ENCODE measurements at places on chromosomes 3 and 15.

GRCh38 chr3:188134856-188135255 is 19.1 kb upstream of the LPP start:
- DNase-seq: no peak

DNA sequence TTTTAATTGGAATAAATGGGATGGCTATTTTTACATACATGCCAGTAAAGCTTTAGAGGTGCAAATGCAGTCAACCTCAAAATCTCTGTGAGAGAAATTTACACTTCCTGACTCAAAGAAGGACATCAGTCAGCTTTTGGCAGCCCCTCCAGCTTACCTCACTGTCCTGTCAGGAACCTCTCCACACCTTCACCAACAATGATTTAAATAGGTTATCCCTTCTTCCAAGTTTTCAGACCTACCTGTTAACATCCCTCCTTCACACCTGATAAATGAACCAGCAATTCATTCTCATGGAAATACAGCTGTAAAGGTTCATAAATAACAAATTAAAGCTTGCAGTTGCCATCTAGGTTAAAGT is 286.1 kb downstream of the SHOX2 start:
- no peak for DNase-seq

DNA sequence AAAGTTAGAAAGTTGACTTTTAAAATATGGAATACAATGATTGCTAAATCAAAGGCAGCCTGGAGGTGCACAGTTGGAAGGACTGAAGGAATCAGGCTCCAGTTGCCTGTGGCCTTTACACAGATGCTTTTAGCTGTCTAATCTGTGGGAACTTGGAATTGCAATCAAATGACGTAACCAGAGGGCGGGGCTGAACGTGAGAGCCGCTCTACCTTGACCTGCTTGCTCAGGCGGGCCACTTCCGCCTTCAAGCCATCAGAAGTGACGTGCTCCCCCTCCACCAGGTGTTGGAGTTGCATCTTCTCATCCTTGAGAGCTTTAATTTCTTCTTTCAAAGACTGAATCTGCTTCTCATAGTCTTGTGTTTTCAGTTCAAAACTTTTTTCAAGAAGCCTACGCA is 37.7 kb upstream of the GNB5 start:
- no peak for DNase-seq

GRCh38 chr3:171776839-171777583 is 33.3 kb downstream of the PLD1 start:
- DNase-seq: no peak

- no peak for DNase-seq
Observed at GRCh38 chr3:18127174-18127858, 297.8 kb downstream of the SATB1 start.

Measured in stimulated activated CD8-positive, alpha-beta memory T cell treated with anti-CD3 and anti-CD28 coated beads, Interleukin-4, amount 100 ng/mL, for 4 hours (primary cell).